Mesothelial cell of epicardium (in vitro differentiated cells): ENCODE measurements at places on chromosomes 2 and 18.

DNA sequence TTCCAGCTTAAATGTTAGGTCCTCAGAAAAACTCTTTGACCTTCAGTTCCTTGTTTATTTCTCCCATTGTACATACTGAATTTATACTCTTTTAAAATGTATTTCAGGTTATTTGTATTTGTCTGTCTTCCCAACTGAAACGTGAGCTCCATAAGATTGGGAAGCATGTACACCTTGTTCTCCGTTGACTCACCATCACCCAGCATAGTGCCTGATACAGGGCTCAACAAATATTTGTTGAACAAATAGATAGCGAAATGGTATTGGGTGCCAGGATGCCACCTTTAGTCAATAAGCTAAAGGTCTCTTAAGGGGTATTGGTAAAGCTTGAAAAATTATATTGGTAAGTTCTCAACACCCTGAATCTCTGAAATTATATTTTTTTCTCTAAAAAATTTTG is 1841.3 kb upstream of the CELF4 start:
- H3K27me3 ChIP-seq: no peaks in the 10 kb centered on the region
- H3K27ac ChIP-seq: no peak overlapping the region
- H3K4me1 ChIP-seq: no peaks in the 10 kb centered on the region
- no peak for DNase-seq
- H3K4me3 ChIP-seq: no peak overlapping the region

GRCh38 chr18:8996771-8997432 is 105.6 kb upstream of the NDUFV2 start:
- no peaks in the 10 kb centered on the region for H3K27me3 ChIP-seq
- H3K27ac ChIP-seq: no peak overlapping the region
- no peak overlapping the region for H3K4me3 ChIP-seq
- H3K36me3 ChIP-seq: no peaks in the 10 kb centered on the region
- peaks cover 9% of the 10 kb centered on the region for H3K4me1 ChIP-seq
- no peak for DNase-seq

DNA sequence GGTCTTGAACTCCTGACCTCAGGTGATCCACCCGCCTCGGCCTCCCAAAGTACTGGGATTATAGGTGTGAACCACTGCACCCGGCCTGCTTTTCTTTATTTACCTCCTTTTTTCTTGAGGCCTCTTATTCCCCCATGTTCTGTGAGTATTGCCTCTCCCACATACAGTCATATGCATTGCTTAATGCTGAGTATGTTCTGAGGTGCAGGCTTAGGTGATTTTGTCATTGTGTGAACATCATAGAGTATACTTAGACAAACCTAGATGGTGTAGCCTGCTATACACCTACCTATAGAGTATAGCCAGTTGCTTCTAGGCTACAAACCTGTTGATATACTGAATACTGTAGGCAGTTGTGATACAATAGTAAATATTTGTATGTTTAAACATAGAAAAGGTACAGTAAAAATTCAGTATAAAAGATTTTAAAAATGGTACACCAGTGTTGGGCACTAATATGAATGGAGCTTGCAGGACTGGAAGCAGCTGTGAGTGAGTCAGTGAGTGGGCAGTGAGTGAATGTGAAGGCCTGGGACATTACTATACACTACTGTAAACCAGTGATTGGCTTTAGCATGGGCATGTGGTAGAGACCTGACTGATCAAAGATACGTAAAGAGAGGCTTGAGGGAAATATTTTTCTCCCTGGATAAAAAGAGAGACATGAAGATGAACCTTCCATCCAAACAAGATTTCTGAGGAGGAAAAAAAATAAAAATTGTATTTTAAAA is 17.6 kb downstream of the SLC39A10 start:
- DNase-seq: no peak
- no peak overlapping the region for H3K4me3 ChIP-seq
- no peak overlapping the region for H3K27ac ChIP-seq

DNA sequence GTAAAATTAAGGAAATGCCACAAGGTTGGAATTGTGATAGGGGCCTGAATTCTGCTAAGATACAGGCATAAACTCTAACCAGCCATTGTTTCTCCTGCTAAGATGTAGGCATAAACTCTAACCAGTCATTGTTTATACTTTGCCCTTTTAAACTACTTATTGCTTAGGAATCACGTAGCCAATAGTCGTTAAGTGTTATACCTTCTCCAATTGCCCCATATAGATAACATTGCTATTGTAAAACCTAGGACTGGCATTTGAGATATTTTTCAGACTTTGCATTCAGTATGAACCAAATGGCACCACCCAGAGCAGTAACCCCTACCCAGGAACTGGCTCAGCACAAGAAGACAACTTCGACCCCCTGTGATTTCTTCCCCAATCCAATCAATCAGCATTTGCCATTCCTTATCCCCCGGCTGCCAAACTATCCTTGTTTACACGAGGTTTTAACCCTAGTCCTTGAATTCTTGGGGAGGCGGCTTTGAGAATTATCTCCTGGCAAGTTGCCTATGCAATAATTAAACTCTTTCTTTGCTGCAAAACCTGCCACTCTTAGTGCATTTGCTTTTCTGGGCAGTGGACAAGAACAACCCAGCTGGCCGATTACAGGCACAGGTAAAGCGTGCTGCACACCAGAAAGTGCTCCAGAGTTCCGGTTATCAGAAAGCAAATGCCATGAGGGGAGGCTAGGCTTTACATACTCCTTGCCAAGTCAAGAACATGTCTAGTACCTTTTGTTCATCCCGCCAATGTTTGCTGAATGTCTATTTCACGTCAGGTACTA is 167.6 kb downstream of the LAMA1 start:
- H3K27me3 ChIP-seq: no peaks in the 10 kb centered on the region
- H3K4me3 ChIP-seq: no peak overlapping the region
